ENCODE measurements at places on chromosomes 1 and 21.
A peak's percentile ranks its signal among the peaks of the same experiment; 100 is the strongest.

- no peak for DNase-seq
Measured at GRCh38 chr1:9401080-9401453, 108.4 kb downstream of the SPSB1 start.

DNA sequence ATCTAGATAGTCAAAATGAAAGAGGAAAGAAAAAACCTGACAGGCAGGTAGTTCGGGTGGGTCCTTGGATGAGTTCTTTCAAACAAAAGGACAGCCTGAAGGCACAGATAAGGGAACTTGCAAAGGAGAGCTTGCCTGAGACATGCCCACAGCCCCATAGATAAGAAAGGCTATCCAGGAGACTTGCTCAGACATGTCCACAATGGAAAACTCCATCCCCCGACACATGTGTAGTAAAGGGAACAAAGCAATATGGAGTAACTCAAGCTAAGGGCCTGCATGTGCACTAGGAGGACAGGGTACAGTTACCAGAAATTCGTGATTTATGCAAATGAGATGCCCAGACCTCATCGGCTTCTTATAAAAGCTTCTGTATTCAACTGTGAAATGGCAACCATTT is 281.5 kb downstream of the NEGR1 start:
- DNase-seq, result no peak

DNA sequence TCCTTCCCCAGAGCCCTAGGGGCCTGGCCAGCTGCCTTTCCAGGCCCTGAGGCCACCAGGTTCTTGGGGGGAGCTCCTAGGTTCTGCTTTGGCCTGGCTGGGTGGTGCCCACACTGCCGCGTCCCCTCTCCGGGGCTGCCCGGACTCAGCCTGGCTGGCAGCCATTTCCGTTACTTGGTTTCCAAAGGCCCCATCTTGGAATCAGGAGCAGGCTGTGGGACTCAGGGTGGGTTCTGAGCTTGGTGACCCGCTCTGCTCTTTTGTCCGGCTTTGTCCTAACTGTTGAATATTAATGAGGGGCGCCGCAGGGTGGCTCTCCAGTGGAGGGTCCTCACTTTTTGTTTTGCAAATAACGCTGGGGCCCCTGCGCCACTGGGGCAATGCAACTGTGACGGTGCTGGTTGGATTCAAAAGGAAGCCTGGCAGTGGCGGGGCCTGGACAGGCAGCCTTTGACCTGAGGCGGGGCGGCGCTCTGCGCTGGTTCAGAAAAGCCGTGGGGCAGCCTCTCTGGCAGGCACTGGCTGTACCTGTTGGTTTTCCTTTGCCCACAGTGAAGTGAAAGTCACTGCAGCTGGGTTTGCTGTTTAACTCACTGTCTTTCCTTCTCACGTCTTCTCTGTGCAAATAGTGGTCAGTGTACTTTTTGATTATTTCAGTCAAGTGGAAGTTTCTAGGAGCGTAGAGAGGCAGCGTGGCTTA is 20.2 kb downstream of the SKI start:
- no peak for DNase-seq

DNA sequence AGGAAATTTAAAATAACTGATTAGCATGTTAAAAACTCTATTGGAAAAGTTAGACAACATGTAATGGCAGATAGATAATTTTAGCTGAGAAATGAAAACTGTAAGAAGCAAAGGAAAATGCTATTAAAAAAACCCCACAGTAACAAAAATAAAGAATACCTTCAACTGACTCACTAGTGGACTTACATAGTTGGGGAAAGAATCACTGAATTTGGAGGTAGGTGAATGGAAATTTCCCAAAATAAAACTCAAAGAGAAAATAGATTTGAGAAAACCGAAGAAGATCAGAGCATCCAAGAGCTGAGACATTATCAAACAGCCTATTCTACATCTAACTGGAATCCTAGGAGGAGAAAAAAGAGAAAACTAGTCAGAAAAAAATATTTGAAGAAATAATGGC is 34.7 kb downstream of the PDE4B start:
- peak; percentile 65 for DNase-seq

DNA sequence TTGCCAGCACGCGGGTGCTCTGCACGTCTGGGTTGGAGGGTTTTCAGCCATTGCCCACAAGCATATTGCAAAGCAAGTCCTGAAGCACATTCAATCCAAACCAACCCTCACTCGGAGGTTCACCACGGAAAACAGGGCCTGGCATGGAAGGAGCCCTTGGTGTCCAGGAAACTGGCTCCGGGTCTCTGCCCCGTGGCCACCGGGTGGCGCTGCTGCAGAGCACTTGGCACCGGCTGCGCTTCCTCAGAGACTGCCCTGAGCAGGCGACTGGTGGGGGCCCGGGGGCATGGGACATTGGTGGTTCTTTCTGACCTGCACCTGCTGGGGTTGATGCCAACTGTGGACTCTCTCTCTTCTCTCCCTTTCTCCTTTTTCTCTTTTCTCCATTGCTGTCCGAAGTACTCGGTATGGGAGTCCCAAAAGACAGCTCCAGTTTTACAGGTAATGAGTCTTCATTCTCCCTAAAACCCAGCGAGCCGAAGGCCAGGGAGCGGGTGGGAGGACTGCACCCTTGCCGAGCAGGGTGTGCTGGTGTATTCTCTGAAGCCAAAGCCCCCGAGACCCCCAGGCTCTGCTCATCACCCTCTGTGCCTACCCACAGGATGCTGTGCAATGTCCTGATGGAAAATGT is 4.1 kb upstream of the KCNAB2 start:
- DNase-seq, result peak; percentile 65

DNA sequence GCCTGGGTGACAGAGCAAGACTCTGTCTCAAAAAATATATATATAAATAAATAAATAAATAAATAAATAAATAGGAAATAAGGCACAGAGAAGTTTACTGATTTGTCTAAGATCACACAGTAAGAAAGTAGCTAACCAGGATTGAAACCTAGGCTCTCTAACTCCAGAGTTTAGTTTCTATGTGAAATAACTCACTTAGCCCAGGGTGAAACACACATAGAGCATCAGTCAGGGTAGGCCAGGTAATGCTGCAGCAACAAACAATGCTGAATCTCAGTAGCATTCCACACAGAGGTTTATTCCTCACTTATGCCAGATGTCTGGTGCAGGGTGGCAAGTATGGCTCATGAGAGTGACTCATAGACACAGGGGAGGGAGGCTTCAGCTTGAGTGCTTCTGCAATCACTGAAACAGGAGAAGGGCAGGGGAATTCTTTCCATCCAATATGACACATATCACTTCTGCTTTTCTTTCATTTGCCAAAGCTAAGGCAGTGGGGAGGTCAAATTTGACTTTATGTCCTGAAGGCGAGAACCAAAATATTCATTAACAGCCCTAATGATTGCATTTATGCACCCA is 37.1 kb upstream of the KANK4 start:
- peak; percentile 92 for DNase-seq

DNA sequence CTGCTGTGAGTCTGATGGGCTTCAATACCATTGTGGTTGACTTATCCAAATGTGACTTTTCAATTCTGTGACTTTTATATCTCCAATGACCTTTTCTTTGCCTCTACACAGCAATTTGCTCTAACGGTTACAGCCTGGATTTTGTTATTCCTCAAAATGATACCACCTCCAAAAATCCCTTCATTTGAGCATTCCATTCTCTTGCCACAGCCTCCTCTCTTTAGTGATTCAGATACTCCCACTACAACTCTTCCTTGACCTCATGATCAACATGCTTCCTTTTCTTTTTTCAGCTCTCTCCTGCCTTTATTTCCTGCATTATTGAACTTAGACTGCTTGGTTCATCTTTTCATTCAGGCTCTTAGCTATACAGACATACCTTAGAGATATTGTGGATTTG is 16.6 kb upstream of the IL19 start:
- peak; percentile 81 for DNase-seq

All from GM23248 (cell line).